Iris pigment epithelial cell (primary cell): ENCODE measurements at places on chromosomes 5 and 9.
A peak's percentile ranks its signal among the peaks of the same experiment; 100 is the strongest.

DNA sequence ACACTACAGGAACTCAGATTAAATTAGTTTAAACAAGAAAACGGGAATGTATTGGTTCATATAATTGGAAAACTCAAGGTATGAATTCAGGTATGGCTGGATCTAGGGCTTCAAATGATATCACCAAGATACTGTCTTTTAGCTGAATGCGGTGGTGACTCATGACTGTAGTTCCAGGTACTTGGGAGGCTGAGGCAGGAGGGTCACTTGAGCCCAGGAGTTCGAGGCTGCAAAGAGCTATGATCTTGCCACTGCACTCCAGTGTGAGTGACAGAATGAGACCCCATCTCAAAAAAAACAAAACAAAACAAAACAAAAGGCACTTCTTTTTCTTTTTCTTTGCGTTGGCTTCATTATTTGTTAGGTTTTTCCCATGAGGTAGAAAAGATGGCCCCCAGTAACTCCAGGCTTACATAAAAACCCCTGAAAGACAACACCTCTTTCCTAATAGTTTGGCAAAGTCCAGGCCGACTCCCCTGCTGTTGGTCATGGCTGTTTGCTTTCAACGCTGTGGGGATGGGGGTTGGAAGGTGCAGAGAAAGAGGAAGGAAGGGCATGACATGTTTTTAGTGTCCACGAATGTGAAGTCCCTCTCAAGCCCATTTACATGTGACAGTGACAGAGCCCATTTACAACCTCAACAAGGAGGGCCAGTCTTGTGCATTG is 39.8 kb upstream of the CRB2 start:
- no peak for DNase-seq

- DNase-seq, result peak; percentile 54
Observed at GRCh38 chr9:96217754-96218693, 84.0 kb downstream of the HSD17B3 start.

- DNase-seq, result no peak
Observed at GRCh38 chr9:81631218-81631745, 58.1 kb downstream of the TLE1 start.

DNA sequence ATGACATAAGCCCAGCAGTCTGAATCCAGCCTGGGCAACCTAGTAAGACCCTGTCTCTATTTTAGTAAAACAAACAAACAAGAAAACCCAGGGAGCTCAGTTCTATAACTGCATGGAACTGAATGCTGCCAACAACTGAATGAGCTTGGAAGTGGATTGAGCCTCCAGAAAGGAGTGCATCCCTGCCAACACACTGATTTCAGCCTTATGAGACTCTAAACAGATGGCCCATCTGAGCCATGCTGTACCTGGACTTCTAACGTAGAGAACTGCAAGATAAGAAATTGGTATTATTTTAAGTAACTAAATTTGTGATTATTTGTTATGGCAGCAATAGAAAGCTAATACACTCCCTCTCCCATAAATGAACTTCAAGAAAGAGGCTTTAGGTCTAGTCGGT is 150.4 kb upstream of the RAI14 start:
- DNase-seq, result no peak

GRCh38 chr5:110377943-110378342 is 348.5 kb downstream of the TMEM232 start:
- DNase-seq, result peak; percentile 44

GRCh38 chr5:74669821-74670220 is 15.2 kb upstream of the HEXB start:
- no peak for DNase-seq

GRCh38 chr5:148645527-148645926 is 8.8 kb downstream of the HTR4 start:
- DNase-seq, result no peak

DNA sequence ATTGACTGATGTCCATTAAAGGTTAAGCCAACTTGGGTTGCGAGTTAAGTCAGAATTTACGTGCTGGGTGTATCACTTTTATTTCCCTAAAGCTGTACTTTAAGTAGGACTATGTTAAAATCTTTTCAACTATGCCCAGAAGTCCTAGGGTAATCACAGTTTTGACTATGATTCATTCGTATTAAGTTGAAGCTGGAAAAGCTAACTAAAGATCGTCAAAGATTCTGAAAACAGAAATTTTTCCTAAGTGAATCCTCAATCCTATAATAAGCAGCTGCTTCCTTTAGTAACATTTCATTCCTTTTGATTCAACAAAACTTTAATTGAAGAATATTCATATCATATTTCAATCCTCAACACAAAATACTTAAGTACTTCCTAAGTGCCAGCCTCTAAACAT is 460.4 kb downstream of the ACTL7B start:
- DNase-seq, result no peak

DNA sequence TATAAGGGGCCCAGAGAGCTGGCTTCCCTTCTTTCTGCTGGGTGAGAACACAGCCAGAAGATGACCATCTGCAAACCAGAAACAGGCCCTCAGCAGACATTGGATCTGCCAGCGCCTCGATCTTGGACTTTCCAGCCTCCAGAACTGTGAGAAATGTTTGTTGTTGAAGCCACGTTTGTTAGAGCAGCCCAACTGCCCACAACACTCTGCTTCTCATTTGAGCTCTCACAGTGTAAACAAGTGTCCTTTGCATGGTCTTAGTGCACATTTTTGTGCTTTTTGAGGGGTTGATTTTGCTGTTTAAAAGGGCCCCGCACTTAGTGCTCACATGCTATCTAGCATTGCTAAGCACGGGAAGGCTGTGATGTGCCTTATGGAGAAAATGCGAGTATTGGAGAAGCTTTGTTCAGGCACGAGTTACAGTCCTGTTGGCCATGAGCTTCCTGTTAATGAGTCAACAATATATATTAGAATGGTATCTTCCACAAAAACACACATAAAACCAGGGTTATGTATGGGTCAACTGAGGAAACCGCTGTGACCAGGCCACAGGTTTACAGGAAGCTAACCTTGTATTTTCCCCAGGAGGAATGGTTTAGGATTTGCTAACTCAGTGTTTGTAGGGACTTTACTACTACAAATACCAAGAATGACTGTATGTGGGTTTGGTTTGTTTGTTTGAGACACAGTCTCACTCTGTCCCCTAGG is 11.9 kb downstream of the CMBL start:
- DNase-seq, result peak; percentile 73
